Right atrium auricular region (tissue), 2 donors: ENCODE measurements at places on chromosomes 1 and 21. TPM values are rescaled to one million over a fixed set of nuclear protein-coding genes. Genes with fewer than 3 reads are reported as not detected.

- no peak for DNase-seq
Observed at GRCh38 chr1:179327196-179327595, 33.6 kb downstream of the SOAT1 start.

The KRTAP7-1 gene
- total RNA-seq = not detected

DNA sequence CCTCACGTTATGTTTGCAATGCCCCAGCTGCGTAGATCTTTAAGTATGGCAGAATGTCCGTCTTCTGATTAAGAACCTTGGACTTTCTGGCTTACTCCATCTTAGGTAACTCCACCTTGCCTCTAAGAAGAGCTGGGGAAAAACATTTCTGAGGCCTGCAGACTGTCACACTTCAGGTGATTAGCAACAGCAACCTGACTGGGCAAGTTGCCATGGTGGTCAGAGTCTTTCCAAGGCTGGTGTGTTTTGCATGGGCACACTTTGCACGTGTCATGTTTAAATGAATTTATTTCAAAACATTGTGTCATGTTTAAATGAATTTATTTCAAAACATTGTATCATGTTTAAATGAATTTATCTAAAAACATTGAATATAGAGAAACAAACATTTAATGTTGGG is 811 bp downstream of the KPRP start:
- DNase-seq = no peak

GRCh38 chr1:152309955-152310354 is 15.1 kb downstream of the FLG start:
- DNase-seq = no peak

The NBPF6 gene
- total RNA-seq = not detected

- no peak for DNase-seq
Observed at GRCh38 chr1:114453361-114453784, 57.6 kb downstream of the TRIM33 start.

The TDRD5 gene
- total RNA-seq = not detected

The FNDC7 gene
- not detected for total RNA-seq

DNA sequence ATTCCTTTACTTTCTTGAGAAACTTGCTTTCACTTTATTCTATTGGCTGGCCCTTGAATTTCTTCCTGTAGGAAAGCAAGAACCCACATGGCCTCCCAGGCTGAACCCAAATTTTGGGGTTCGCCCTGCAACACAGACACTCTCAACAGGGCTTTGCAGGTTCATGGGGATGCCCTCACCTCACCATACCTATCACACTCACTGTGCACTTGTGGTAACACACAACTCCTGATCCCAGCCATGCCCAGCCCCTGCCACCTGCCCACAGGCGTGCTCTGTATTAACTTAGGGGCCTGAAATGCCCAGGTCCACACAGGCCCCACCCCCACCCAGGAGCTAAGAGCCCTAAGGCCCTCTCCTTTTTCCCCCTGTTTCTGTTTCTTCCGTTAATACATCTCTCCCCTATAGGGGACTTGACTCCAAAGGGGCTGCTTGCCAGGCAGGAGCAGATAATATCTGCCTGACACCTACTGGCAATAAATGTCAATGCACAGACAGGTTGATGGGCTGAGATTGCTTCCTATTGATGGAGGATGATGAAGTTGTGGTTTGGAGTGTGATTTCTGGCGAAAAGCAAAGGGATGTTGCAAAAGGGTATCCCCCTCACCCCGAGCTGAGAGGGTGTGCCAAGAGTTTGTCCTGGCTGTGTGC is 171.5 kb downstream of the AJAP1 start:
- DNase-seq = no peak

The LENEP gene
- not detected for total RNA-seq

GRCh38 chr1:27428316-27429028 is 36.0 kb downstream of the GPR3 start:
- DNase-seq = no peak

GRCh38 chr1:233439721-233440120 is 112.2 kb downstream of the MAP3K21 start:
- DNase-seq = no peak

DNA sequence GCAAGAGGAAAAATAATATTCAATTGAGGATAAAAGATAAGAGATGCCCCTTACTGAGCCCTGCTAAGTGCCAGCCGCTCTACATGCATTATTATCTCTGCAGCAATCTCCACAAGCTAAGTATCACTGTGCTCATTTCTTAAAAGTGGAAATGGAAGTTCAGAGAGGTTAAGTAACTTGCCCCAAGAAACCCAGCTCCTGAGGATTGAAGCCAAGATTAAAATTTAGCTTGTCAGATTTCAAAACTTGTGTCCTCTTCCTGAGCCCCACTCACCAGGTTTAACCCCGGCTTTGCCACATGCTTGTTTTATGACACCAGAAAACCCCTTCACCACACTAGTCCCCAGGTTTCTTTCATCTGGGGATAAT is 11.2 kb upstream of the PAX7 start:
- no peak for DNase-seq

The GRIK3 gene
- total RNA-seq = 0.30 TPM

The KRTAP21-2 gene
- not detected for total RNA-seq
